HFFc6 (cell line): ENCODE measurements at places on chromosomes 6 and 20. TPM values are rescaled to one million over a fixed set of nuclear protein-coding genes. Genes with fewer than 3 reads are reported as not detected.

TUBB1 gene
- not detected in 3 replicates for total RNA-seq

SLC22A7 gene
- not detected in 3 replicates for total RNA-seq

COMMD7 gene
- total RNA-seq: 49.4 to 51.7 TPM (median 49.8 TPM) in 3 replicates

NKX2-4 gene
- total RNA-seq: not detected in 2 replicates

LRRN4 gene
- not detected in 3 replicates for total RNA-seq

ALDH5A1 gene
- 0.68 and 2.1 TPM in 2 replicates for total RNA-seq
